Thymus (tissue), 14 donors: ENCODE measurements at places on chromosomes 5 and 9. TPM values are rescaled to one million over a fixed set of nuclear protein-coding genes. Genes with fewer than 3 reads are reported as not detected.
A peak's percentile ranks its signal among the peaks of the same experiment; 100 is the strongest.

DNA sequence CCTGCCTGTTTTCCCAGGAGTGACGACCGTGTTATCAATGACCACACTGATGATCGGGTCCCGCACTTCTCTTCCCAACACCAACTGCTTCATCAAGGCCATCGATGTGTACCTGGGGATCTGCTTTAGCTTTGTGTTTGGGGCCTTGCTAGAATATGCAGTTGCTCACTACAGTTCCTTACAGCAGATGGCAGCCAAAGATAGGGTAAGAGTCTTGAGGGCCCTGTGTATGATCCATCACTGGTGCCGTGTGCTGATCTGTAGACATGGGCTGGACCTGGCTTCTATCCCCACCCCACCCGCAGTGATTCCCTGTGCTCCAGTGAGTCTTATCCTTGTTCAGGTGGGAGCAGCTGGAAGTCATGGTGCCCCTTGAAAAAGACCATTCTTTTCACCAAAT lies 26.0 kb downstream of the GABRP start:
- no peaks in the 10 kb centered on the region for H3K4me1 ChIP-seq
- no peaks in the 10 kb centered on the region for H3K27me3 ChIP-seq
- H3K4me3 ChIP-seq: no peak overlapping the region
- H3K36me3 ChIP-seq: no peaks in the 10 kb centered on the region

DNA sequence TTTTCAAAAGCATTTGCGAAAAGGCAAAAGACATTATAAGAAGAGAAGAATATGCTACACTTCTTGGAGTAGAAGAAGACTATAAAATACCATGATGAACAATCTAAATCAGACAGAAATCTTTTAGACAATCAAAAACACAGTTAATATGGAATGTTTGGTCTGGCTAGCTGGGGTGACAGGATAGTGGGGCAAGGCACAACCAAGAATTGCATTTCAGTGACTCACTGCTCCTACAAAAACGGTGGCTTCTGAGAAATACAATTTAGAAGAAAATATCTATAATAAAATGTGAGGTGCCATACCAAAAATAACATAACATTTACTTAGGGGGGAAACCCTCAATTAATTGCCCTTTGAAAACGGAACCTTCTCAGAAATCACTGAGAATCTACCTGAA lies 363.4 kb downstream of the NPR3 start:
- H3K4me1 ChIP-seq: no peaks in the 10 kb centered on the region
- no peaks in the 10 kb centered on the region for H3K36me3 ChIP-seq
- H3K27me3 ChIP-seq: no peaks in the 10 kb centered on the region
- H3K27ac ChIP-seq: no peak overlapping the region
- DNase-seq: no peak
- no peak overlapping the region for H3K4me3 ChIP-seq

- H3K27me3 ChIP-seq: peaks cover 6% of the 10 kb centered on the region
- H3K27ac ChIP-seq: no peak overlapping the region
- H3K4me1 ChIP-seq: peaks cover 9% of the 10 kb centered on the region
- no peak for DNase-seq
- H3K36me3 ChIP-seq: no peaks in the 10 kb centered on the region
- peak overlapping the region; percentile 13 for H3K4me3 ChIP-seq
Observed at GRCh38 chr9:125409637-125410521, 148.3 kb downstream of the GAPVD1 start.

- DNase-seq: no peak
- H3K4me1 ChIP-seq: peaks cover 14% of the 10 kb centered on the region
- H3K36me3 ChIP-seq: no peaks in the 10 kb centered on the region
- H3K27ac ChIP-seq: peak overlapping the region; percentile 100
- H3K4me3 ChIP-seq: peak overlapping the region; percentile 77
- H3K27me3 ChIP-seq: peaks cover 29% of the 10 kb centered on the region
Observed at GRCh38 chr9:70411930-70412831, 2.3 kb downstream of the KLF9 start.

DNA sequence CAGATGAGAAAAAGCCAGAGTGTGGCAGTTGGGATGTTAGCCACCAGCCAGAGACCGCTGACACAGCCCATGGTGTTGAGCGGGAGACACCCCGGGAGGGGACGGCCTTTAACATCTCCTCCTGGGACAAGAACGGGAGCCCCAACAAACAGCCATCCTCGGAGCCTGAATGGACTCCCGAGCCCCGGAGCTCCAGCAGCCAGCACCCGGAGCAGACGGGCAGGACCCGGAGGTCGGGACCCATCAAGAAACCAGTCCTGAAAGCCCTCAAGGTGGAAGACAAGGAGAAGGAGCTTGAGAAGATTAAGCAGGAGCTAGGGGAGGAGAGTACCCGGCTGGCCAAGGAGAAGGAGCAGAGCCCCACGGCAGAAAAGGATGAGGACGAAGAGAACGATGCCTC lies 28.0 kb upstream of the POMT1 start:
- no peak for DNase-seq
- no peak overlapping the region for H3K27ac ChIP-seq
- H3K36me3 ChIP-seq: peaks cover 97% of the 10 kb centered on the region
- no peaks in the 10 kb centered on the region for H3K27me3 ChIP-seq

GRCh38 chr5:145937432-145938250 lies 1.3 kb downstream of the SH3RF2 start:
- no peak overlapping the region for H3K27ac ChIP-seq
- H3K4me3 ChIP-seq: no peak overlapping the region
- H3K27me3 ChIP-seq: peaks cover 3% of the 10 kb centered on the region
- no peaks in the 10 kb centered on the region for H3K36me3 ChIP-seq

DNA sequence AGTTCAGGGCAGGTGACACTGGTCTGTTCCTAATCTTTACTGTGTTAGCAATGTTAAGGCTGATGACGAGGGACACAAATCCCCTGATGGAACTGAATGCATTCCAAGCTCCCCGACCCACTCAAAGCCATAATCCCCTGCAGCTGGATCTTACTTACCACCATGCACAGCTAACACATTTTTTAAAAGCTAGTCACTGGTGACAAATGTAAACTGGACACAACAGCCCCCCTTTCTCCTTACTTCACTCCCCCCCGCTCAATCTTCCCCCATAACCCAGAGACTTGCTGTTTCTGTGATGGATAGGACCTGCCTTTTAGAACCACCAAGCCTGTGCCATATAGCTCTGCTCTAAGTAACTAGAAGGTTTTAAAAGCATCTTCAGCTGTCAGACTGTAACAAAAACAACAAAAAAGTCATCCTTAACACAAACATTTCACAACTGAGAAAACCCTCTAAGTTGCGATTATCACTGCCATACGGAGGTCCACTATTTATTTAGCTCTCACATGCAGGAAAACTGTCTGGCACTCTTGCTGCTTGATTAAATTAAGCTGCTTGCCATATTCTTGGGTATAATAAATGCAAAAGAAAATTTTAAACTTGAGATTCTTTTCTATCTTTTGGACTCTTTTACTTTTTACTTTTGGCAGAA lies 44.4 kb downstream of the BNC2 start:
- no peak for DNase-seq
- no peaks in the 10 kb centered on the region for H3K4me1 ChIP-seq

DNA sequence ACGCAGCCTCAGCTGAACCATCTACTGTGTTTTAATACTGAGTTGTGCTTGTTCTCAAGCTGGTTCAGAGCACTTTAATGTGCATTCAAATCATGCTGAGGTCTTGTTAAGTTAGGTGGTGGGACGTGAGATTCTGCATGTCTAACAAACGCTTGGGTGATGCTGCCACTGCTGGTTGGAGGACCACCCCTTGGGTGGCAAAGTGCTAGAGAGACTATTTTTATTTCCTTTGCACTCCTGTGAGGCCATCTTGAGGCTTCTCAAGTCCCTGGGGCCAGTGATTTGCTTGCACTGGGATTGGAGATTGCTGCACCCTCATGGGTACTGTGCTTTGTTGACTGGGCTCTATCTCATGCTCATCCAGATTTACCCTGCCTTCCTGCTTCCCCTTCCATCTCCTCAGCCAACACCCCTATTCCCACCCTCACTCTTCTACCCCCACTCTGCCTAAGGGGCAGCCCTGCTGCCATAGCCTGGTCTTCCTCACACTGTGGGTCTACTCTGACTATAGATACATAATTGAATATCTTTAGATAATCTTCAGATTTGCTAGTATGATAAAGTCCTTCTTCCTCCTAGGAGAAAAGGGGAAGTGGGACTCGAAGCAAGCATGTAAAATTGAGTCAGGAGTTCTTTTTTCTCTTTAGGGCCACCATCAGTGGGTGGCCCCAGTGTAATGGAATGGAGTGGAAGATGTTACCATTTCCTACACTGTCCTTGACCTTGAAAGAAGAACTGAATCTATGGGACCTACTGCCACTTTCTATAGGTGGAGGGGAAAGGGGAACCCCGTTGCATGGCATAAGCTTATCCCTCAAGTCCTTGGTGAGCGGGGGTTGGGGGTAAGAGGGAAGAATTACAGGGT lies 45.1 kb upstream of the SUB1 start:
- DNase-seq: no peak
- no peak overlapping the region for H3K4me3 ChIP-seq
- no peaks in the 10 kb centered on the region for H3K4me1 ChIP-seq
- H3K36me3 ChIP-seq: no peaks in the 10 kb centered on the region
- no peak overlapping the region for H3K27ac ChIP-seq

- peak overlapping the region; percentile 80 for H3K4me3 ChIP-seq
- H3K27ac ChIP-seq: peak overlapping the region; percentile 90
- peaks cover 7% of the 10 kb centered on the region for H3K4me1 ChIP-seq
- peak; percentile 9 for DNase-seq
Observed at GRCh38 chr9:86281593-86282076, 703 bp downstream of the ISCA1 start.

DNA sequence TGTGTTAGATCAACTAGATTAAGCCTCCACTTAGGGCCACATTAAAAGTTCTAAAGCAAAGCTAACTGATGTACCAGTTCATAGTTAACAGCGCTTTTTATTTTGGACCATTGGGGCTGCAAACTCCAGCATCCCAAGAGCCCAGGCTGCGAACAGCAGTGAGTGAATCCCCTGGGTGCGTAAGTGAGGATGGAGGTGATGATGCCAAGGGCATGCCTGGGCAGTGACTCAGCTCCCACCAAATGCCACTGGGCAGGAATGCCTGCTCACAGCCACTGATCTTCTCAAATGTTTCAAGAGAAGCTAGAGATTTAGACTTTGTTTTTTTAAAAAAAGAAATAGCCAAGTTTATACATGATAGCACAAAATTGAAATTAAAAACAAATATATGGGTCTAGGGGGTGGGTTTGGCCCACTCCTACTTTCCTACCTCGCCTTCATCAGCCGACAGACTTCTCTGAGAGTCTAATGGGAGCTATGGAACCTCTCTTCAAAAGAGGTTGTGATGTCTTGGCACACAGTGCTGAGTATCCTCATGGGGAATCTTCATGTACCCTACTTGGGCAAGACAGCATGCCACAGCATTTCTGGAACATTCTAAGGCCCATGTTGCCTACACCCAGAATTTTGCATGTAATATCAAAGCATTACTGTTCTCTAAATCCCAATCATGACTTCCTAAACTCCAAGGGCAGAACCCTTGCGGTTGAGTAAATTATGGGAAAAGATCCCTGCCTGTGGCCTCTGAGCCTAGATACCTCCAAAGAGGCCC lies 398.1 kb downstream of the EBF1 start:
- H3K27ac ChIP-seq: no peak overlapping the region
- DNase-seq: no peak
- H3K36me3 ChIP-seq: no peaks in the 10 kb centered on the region
- H3K4me3 ChIP-seq: no peak overlapping the region
- no peaks in the 10 kb centered on the region for H3K27me3 ChIP-seq
- no peaks in the 10 kb centered on the region for H3K4me1 ChIP-seq

The SLC36A3 gene
- polyA plus RNA-seq: under 0.01 TPM

The PCYOX1L gene
- polyA plus RNA-seq: 19.7 TPM

The ADAMTS19 gene
- 0.09 TPM for polyA plus RNA-seq

The PTPN3 gene
- polyA plus RNA-seq: 9.5 TPM

The FKBP15 gene
- polyA plus RNA-seq: 14.8 TPM

The LCN2 gene
- polyA plus RNA-seq: 31.9 TPM
